ENCODE measurements at places on chromosomes 3 and 15.

- no peak for DNase-seq
Observed at GRCh38 chr3:154728285-154728684, 298.3 kb upstream of the GPR149 start.

DNA sequence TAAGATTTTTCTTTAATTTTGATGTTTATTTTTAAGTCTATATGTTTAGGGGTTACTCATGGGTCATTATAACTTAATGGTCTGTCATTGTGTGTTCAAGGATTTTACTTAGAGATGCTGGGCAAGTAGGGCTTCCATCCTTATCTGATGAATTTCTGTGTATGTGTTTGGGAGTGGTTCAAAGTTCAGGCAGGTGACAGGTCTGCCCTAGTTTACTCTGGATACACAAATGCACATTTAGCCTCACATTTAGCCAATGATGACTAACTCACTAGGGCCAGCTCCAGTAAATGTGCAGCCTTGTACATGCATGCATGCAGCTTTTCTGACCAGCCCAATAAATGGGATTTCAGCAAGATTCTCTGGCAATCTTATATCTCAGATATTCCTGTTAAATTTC, 554.1 kb downstream of the SI start:
- DNase-seq = no peak

- DNase-seq = peak; percentile 77
Observed at GRCh38 chr3:71495708-71496472, 87.6 kb downstream of the FOXP1 start.

GRCh38 chr3:110181226-110181625, 843.9 kb upstream of the DPPA4 start:
- DNase-seq = no peak

- DNase-seq = no peak
Observed at GRCh38 chr3:122714273-122714672, 33.6 kb downstream of the PARP14 start.

GRCh38 chr3:108133858-108134554, 43.2 kb upstream of the CD47 start:
- DNase-seq = no peak

- DNase-seq = no peak
Observed at GRCh38 chr3:46924921-46925584, 47.5 kb downstream of the PTH1R start.

DNA sequence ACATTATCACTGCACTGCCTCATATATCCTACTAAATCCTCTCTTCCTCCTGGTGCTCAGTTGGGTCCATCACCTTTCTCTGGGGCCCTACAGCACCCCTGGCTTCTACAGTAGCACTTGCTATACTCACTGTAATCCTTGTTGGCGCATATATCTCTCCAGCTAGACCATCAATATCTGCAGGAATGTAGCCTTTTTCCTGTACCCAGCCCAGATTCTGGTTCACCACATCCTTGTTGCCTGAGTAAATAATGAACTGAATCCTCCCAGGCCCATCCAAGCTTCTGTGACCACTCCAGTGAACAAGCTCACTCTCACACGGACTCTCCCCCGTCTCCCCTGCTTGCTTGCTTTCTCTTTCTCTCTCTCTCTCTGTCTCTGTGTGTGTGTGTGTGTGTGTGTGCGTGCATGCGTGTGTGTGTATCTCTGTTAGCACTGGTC, 62.5 kb upstream of the LIPC start:
- no peak for DNase-seq

DNA sequence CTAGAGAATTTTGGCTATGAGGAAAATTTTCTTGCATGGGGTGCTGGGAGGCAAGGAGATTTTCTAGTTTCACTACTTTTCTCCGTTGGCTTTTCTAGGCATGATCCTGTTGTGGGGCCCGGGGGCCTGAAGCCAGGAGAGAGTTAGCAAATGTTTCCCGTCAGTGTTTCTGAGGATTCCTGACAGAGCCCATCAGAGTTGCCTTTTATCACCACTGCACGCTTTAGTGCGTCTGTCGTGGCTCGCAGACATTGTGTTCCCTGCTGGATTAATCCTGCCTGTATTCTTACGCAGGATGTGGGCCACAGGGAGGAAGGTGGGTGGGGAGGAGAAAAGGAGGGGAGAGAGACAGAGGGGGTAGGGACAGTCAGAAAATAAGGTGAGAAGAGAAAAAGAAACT, 18.1 kb upstream of the BOC start:
- DNase-seq = no peak

DNA sequence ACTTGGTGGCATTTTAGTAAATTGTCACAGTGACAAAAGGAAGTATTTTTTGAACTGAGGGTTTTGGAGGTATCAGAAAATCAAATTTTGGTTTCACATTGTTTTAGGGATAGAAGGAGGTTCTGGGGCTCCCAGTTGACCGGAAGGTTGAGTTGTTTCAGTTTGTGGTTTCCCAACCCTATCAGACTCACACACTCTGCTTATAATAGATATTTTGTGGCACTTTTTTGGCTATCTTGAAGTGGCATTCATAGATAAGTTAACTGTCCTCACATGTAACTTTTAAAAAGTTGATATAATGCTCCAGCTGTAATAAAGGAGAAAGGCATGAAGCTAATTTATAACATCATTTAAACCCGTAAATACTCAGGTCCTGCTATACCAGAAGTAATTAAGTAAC, 12.8 kb downstream of the ARMC8 start:
- DNase-seq = no peak

DNA sequence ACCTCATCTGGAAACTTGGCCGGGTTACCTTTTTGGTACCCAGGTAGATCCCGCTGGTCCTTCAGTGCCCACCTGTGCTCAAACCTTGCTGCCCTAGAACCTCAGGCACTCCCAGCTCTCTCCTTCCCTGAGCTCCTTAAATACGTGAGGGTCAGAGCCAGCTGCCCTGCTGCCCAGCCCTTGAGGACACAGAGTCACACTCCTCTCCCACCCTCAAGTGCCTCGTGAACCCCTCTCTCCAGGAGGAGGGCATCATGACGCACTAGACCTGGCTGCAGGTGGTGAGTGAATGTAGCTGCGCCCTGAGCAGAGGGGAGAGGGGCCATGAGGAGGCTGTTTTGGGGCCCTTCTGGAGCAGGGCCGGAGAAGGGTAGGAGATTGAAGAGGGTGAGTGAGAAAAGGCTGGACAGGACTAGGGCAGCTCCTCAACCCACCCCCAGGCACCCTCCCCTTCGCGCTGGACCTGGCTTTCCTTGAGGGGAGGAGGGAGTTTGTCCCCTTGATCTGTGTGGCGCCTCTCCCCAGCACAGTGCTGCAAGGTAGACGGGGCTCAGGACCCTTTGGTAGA, 941 bp downstream of the SLC12A8 start:
- DNase-seq = no peak

GRCh38 chr15:55289011-55289745, 435 bp downstream of the RAB27A start:
- peak; percentile 35 for DNase-seq

GRCh38 chr3:4845882-4846281, 133.4 kb upstream of the BHLHE40 start:
- no peak for DNase-seq

DNA sequence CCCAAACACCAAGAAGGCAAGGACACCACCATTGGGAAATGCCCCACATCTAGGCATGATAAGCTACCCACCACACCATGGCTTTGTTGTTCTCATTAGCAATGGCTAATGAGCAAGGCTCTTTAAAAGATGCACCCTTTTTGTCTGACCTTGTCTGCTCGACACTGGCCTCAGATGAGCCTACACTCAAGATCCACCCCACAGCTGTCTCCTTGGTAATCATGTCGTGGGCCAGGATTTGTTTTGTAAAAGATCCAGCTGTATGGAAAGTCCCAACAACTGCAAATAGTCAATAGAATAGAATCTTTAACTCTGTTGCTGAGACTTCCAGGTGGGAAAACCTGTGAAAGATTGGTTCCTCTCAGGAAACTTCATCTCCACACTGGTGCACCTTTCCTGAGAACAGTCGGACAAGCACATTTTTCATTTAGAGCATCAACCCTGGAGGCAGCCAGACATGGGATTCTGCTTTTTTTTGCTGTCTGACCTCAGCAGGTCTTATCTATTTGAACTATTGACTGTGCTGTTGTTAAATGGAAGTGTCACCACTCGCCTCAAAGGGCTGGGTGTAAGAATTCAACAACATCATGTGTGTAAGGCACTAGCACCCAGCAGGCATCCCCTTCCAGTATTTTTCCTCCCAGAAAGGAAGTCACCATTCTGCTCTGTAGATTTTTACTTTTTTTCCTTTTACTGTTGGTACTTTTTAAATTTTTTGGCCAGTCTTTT, 35.5 kb downstream of the DUT start:
- no peak for DNase-seq

- DNase-seq = no peak
Observed at GRCh38 chr3:181457190-181457589, 254.5 kb upstream of the SOX2 start.

GRCh38 chr3:12395349-12396012, 88.8 kb upstream of the TSEN2 start:
- DNase-seq = no peak

DNA sequence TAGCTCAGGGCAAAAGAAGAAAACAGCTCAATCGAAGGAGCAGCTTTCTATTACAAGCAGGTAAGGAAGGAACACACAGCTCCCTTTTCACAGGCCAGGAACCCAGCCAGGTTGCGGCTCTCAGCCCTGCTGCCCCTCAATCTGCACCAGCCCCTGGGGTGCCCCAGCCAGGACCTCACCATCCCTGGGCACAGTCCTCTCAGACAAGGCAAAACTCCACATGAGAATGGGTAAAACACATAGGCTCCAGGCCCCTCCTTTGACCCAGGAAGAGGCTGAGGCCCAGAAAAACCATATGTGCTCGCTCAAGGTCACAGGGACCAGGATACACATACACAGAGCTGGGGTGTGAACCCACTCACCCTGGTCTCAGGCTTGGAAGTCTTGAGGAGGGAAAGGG, 178.7 kb upstream of the TLE3 start:
- no peak for DNase-seq

DNA sequence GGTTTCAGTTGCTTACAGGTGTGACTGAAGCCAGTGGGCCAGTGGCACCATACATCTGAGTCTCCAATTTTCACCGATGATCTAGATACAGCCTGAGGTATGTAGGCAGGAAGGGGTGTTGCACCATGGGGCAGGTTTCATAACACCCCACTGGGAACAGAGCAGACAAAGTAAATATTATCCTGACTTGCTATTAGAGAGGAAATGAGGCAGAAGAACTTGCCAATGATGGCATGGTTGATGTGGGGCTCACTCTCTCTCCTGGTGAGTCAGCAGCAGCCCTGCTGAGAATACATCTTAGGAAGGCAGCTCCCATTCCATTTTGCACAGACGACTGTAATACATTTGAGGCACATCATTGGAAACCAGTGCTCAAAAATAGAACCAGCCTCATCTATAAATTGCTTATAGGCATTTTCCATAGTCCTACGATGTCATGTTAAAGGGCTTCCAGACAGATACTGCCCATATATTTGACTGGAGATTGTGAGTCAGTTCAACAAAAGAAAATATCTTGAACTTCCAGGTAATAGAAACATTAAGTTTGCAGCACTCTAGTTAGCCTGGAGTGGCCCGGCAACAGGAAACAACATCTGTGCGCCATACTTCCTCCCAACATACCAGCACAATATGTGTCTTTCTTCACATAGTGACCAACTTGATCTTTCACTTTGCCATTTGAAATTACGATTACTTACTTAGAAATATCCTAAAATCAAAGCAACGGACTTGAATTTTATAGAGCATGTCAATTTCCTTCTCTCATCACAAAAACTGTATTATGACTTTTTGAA, 175.5 kb downstream of the NECTIN3 start:
- DNase-seq = peak; percentile 56

DNA sequence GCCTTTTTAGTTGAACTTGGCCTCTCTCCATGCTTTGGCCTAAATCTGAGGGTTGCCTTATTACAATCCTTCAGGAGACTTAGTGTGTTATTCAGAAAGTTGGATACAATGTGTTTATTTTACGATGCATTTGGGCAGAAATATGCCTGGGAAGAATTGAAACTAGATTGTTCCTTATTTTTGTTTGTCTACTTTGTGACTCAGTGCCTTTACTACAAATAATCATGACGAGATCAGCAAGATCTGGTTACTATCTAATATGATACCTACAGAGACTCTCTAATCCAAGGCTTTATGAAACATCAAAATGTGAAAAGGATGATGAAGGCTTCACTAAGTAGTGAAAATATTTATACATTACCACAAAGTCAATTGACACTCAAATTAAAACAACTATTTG, 82.2 kb downstream of the RBMS3 start:
- no peak for DNase-seq

GRCh38 chr3:134846911-134847317, 51.9 kb downstream of the EPHB1 start:
- peak; percentile 23 for DNase-seq

DNA sequence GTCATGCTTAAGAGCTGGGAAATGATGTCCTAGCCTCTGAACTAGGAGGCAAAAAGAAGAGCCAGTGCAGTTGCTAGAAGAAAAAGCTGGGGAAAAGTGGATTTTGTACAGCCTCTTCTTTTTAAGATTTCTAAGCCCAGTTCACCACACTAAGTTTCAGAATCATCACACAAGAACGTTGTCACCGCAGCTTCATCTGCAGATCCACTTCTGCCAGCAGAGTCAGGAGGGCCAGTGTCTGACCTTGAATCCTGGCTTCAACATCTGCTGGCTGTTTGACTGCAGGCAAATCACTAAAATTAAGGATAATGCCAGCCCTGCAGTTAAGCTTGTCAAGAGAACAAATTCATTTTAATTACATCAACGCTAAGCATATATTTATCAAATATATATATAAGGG, 36.2 kb downstream of the HDC start:
- no peak for DNase-seq

GRCh38 chr3:3615533-3615932, 183.7 kb upstream of the LRRN1 start:
- DNase-seq = no peak

DNA sequence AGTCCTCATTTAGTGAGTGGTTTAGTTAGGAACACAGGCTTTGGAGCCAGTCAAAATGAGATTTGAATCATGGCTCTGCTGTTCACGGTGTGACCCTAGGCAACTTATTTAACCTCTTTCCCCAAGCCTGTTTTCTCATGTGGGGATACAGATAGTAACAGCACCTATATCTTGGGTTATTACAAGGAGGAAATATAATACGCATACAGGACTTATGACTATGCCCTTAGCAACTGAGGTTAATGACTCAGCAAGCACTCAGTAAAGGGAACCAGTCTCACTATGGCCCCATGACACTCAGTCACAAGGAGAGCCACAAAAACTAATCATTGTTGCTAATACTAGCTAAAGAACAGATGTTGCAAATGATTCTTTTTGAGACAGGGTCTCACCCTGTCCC, 45.9 kb downstream of the SUMF1 start:
- peak; percentile 20 for DNase-seq

- DNase-seq = no peak
Observed at GRCh38 chr15:39914977-39915376, 5.1 kb downstream of the GPR176 start.

GRCh38 chr3:8173892-8174291, 327.7 kb upstream of the LMCD1 start:
- DNase-seq = no peak

DNA sequence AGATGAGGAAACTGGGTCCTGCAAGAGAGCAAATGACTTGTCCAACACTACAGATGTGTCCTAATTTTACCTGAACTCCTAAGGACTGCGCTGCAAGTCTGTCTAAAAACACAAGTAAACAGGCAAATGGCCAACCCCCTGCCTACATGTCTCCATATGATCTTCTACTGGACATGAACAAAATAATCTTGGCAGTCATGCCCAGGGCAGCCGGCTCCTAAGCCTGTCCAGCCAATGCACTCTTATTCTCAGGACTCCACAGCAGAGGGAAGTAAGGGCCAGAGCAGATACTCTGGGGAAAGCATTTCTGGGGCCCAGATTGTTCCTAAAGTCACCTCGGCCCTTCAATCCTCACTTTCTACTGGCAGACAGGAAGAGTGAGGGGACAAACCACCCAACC, 10.3 kb downstream of the COLQ start:
- DNase-seq = no peak

- peak; percentile 48 for DNase-seq
Observed at GRCh38 chr3:113531826-113532697, at the start of gene SIDT1. SIDT1 (plus strand) TSS chr3:113532555; CDS start chr3:113533022, 467 bp downstream.

All from A549 (cell line).